ENCODE measurements at places on chromosomes 2 and 18.
A peak's percentile ranks its signal among the peaks of the same experiment; 100 is the strongest.

DNA sequence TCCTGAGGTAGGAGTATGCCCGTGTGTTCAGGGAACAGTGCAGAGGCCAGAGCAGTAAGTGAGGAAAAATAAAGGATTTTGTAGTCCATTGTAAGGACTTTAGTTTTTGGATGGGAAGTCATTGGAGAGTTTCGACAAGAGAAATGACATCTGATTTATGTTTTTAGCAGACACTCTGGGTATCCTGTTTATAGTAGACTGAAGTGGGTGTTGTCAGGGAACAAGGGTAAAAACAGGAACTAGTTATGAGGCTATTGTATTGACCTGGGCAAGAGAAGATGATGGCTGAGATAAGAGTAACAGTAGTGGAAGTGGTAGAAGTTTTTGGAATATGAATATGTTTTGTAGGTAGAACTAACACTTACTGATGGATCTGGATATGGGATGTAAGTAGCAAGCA is 59.8 kb downstream of the GTF2A1L start:
- no peak for DNase-seq

GRCh38 chr18:67600181-67601180 is 84.0 kb upstream of the DSEL start:
- no peak for DNase-seq

- DNase-seq: no peak
Observed at GRCh38 chr18:78689606-78690005, 290.0 kb upstream of the SALL3 start.

DNA sequence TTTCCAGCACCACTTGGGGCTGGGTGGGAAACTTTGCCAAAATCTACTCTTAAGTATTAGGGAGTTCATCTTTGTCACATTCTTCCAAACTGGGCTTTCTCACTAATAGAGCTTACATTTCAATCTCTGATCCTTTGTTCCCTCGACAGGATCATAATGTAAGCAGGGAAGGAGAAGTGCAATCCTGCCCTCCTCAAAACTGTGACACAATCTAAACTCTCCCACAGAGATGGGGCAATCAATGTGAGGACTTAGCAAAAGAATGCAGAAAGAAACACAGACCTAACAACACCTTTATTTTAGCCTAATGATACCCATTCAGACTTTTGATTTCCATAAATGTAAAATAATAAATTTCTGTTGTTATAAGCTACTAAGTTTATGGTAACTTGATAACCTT is 40.8 kb downstream of the DSEL start:
- DNase-seq: no peak

DNA sequence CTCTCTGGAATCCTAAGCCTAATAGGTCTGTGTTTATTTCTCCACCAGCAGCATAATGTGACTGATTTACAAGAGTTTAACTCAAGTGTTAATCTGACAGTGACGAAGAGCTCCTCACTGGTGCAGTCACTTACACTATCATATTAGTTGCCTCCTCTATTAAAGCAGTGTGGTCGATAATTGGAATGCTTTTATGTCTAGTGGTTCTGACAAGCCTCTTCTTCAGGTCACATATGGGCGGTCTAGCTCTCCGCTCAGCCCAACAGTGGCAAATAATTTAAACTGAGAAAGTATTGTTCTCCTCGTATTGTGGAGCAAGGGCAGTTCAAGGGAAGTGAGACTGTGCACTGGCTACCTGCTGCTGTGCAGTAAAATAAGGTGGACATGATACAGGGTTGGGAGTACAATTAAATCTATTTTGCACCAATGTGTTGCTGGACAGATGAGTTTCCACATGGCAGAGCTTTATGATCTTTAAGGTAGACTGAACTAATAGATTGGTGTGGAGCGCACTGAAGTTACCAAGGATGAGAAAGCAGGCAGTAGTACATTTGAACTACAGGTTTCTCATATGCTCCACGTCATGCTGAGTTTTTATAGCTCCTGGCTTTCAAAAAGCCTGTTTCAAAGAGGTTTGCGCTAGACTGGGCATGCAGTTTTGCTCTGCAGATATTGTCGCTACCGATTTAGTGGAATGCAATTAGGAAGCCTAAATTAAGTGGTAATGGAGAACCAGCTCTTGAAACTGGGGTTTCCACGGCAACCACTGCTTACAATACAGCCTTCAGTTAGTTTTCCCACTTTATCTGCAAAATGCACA is 151.7 kb upstream of the POU3F3 start:
- no peak for DNase-seq

GRCh38 chr2:191959209-191959608 is 112.3 kb upstream of the CAVIN2 start:
- DNase-seq: no peak

DNA sequence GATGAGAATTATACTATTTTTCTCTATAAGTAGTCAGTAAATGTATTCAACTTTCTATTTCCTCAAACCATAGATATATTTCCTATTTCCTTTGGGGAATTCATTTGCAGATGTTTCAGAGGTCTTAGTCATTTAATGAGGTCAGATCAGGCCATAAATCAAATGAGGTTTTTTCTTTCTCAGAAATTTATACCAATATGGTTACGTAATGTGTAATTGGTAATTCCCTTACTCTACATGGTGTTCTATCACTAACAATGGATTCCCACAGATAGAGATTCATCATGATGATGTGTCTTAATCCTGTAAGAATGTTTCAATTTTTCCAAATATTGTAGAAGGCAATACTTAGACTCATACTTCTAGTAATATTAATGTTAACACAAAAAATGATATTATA is 108.0 kb downstream of the DPP4 start:
- DNase-seq: no peak

DNA sequence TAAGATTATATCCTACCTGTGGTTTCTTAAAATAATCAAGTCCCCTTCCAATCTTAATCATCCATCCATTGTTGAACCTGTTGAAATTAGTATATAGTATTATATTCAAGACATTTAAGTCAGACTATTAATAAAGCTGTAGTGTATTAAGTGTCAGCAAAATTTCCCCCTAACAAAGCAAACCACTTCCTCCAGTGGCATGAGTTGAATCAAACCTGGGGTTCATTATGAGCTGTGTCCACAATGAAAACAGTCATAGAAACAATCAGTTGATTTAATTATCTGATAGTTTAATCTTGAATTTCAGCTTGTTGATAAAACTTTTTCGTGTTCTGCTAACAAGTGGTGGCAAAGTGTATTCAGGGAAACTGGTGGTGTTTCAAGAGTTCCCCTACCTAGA is 11.3 kb downstream of the MITD1 start:
- no peak for DNase-seq

- no peak for DNase-seq
Observed at GRCh38 chr2:239287461-239287860, 113.4 kb downstream of the HDAC4 start.

DNA sequence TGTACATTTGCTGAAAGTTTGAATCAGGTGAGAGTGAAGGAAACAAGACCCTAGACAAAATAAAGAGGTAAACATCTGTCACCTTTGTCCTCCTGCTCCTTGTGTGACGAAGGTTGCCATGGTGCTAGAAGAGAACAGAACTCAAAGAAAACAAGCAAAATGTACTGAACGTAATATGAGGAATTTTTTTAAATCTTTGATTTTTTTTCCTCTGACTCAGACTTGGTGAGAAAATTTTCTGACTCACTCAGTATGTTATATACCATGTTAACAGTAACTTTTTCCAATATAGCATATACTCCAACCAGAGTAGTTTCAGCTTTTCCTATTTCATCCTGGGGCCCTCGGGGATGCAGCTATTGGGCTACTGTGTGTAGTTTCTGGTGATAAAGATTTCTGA is 2114.6 kb upstream of the PIK3C3 start:
- DNase-seq: no peak

DNA sequence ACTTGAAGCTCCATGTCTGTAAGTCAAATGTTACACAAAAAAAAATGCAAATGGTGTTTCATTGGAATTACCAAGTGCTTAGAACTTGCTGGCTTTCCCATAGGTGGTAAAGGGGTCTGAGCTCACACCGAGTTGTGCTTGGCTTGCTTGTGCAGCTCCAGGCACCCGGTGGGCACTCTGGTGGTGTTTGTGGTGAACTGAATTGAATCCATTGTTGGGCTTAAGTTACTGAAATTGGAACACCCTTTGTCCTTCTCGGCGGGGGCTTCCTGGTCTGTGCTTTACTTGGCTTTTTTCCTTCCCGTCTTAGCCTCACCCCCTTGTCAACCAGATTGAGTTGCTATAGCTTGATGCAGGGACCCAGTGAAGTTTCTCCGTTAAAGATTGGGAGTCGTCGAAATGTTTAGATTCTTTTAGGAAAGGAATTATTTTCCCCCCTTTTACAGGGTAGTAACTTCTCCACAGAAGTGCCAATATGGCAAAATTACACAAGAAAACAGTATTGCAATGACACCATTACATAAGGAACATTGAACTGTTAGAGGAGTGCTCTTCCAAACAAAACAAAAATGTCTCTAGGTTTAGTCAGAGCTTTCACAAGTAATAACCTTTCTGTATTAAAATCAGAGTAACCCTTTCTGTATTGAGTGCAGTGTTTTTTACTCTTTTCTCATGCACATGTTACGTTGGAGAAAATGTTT is 97.9 kb upstream of the IL1R2 start:
- DNase-seq: no peak

GRCh38 chr18:73791081-73791480 is 356.6 kb downstream of the FBXO15 start:
- no peak for DNase-seq

DNA sequence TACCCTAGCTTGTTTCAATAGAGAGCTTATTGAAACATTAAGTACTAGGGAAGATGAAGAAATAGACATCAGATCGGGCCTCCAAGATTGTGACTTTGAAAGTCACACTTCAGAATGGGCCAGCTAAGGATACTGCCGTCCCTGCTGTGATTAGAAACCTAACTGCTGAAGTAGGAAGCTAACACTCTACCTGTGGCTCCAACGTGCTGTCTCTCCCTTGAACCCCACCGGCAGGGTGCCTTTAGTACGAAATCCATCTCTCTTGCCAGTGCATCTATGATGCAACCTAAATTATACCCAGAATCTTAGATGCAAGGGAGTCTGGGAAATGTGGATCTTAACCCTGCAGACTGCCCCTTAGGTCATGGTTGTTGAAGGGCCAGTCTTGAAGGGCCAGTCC is 78.6 kb downstream of the OXER1 start:
- no peak for DNase-seq

- no peak for DNase-seq
Observed at GRCh38 chr2:62054916-62055450, 140.9 kb upstream of the B3GNT2 start.

DNA sequence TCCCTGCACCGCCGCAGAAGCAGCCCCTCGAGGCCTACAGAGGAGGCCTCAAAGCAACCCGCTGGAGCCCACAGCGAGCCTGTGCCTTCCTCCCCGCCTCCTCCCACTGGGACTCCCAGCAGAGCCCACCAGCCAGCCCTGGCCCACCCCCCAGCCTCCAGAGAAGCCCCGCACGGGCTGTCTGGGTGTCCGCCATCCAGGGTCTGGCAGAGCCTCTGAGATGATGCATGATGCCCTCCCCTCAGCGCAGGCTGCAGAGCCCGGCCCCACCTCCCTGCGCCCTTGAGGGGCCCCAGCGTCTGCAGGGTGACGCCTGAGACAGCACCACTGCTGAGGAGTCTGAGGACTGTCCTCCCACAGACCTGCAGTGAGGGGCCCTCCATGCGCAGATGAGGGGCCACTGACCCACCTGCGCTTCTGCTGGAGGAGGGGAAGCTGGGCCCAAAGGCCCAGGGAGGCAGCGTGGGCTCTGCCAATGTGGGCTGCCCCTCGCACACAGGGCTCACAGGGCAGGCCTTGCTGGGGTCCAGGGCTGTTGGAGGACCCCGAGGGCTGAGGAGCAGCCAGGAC is 31.2 kb downstream of the GPC1 start:
- DNase-seq: no peak

DNA sequence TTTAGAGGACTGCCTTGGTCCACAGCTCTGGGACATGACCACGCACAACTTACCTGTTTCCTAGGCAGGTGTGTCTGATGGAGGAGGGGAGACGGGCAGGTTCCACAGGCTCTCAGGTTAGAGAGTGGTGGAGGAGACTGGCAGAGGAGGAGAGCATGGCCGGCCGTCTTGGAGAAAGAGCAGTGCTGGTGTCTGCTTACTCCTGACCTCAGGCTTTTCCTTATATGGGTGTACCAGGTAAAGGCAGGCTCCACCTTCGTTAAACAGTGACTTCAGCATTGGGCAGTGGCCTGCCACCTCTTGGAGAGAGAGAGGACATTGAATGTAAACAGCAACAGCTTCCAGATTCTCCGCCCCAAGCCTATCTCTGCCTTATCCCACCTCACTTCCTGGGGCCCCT is at the start of gene CAPN13:
Gene CAPN13 (minus strand): TSS at position 198 of the 400 bp plus-strand sequence. CDS start 20,121 bp downstream, outside the sequence.
- no peak for DNase-seq

DNA sequence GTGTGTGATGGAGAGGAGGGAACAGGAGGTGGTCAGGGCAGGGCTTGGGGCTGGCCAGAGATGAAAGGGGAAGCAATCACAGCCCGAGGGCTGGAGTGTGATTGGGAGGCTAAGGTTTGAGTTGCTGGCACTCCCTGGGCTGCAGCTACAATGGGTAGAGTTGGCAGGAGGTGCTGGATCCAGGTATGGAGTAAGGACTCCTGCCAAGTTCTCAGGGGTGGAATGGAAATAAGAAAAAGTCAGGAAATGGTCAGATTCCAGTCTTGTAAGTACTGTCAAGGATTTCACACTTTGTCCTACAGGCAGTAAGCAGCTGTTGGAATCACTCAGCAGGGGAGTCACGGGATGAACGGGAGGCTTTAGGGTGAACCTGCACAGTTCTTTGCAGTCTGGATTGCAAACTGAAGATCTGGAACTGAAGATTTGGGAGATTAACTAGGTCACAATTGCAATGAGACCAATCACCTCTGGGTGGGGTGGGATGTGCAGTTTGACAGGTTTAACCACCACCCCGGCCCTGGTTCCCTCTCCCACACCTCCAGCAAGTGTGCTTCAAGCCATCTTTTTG is 10.9 kb upstream of the INPP5D start:
- no peak for DNase-seq

- DNase-seq: no peak
Observed at GRCh38 chr2:219954331-219954730, 326.9 kb downstream of the SLC4A3 start.

DNA sequence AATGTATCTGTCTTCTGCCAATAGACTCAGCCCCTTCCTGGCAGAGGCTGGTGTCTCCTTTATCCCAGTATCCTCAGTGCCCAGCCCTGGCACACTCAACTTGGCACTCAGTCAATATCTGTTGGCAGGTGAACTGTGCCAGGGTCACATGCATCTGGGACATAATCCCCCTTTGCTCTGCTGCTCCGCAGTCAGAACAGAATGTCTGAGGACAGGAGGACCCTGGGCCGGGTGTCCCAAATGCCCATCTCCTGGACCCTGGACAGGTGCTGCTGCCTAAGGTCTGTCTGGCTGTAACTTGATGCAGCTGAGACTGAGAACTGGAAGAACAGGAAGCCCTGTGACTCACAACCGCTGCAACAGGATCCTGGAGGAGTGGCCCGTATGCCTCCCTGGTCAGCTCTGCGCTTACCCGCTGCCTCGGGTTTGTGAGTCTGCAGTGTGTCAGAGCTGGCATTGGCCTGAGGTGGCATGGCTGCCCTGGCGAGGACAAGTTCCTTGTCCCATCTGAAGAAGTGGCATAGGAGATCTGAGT is 11.4 kb downstream of the HK2 start:
- peak; percentile 33 for DNase-seq

DNA sequence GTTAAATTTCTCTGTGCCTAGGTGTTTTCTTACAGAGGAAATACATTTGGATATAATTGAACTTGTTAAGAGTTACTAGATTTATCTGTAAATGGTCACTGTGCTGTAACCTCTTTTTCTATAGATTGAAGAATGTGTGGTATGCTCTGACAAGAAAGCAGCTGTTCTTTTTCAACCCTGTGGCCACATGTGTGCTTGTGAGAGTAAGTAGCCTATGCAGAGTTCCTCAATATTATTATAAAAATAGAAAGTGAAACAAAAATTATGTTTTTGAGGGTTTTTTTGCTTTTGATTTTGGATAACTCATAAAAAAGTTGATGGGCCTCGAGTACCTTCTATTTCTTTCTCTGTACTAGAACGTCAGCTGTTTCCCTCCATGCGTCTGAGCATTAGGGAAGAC is 112.4 kb downstream of the MIB1 start:
- DNase-seq: no peak

All from CD4-positive, alpha-beta T cell treated with Interleukin-10 for 1 hour (primary cell).